Activated CD4-positive, alpha-beta T cell treated with anti-CD3 and anti-CD28 coated beads, Interleukin-2, amount 50 U/mL, for 16 hours (primary cell): ENCODE measurements at places on chromosomes 7 and 10.

DNA sequence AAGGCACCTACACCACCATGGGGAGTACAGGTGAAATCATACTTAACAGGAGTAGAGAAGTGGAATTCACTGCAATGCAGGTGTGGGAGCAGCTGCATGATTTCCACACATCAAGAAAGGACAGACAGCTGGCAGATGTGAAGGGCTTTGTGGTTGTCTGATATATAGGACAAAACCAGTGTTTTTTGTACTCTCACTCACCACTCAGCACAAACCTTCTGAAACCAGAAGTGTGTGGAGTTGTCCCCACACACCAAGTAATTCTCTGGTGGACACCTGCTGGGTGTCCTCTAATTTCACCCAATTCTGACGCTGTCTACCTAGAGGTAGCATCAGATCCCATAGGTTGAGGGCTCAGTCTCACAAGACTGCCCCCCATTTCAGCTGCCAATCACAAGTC, 327.7 kb upstream of the KMT2E start:
- DNase-seq = no peak

DNA sequence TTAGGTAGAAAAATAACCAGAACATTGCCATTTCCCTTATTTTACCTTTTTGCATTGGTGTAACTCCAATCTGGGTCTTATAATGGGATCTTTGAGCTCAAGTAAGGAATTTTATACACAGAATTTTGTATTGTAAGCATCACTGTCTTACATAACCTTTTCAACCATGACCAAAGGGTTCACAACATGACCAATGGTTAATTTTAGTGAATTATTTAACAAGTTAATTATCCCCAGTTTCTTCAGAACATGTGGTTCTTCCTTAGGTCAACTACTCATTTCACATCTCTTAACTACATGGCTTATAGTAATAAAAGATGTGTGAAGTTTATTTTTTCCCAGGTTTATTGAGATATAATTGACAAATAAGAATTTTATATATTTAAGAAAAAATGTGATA, 74.2 kb upstream of the RHOBTB1 start:
- DNase-seq = no peak

DNA sequence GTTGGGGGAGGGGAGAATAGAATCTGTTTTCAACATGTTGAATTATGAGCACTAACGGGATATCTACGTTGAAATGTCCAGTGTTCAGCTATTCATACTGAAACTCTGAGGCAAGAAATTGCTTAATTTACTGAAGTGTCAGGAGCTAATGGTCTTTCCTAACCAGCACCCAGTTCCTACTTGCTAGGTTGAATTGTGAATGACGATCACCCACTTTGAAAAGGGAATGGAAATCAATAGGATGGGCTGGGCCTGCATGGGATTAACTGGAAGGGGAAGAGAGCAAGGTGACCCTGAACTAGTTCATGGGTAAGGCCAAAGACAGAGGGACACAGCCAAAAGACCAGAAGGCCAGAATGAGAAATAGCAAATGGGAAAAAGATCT, 51.3 kb downstream of the HIPK2 start:
- DNase-seq = no peak

DNA sequence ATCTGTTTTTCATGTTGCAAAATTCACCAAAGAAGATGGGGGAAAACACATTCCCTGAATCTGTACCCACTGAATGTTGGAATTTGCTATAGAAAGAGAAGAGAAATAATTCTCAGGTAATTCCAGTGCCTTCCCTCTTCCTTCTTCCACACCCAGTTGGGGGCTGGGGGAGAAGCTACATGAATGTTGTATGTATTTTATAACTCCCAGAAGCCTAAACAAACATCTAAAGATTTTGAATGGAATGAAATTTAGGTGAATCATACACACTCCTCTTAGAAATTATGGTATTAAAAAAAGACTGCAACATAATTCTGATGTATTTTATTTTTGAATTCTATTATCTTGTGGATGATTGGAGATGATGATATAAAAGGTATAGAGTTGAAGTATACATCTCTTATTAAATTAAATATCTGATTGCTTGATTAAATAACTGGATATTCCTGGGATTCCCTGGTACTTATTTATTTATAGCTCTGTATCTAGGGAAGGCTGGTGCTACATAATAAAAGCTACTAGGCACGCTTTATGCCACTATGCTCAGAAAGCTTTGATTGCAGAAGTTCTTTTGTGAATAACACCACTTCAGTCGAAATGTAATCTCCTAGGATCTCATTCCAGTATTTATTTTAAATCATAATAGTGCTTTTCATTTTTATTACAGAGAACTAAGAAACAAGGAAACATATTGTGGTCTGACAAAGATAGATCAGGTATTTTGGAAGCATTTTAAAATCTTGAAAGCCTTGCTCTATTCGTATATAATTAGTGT, 98.5 kb downstream of the MCU start:
- no peak for DNase-seq

GRCh38 chr7:100603726-100604027, 1.5 kb downstream of the PCOLCE start:
- no peak for DNase-seq

GRCh38 chr7:18437101-18437500, 58.4 kb upstream of the HDAC9 start:
- no peak for DNase-seq

GRCh38 chr10:107807836-107808235, 643.3 kb upstream of the SORCS1 start:
- DNase-seq = no peak
